ENCODE measurements at places on chromosomes 2 and 18.
A peak's percentile ranks its signal among the peaks of the same experiment; 100 is the strongest.

DNA sequence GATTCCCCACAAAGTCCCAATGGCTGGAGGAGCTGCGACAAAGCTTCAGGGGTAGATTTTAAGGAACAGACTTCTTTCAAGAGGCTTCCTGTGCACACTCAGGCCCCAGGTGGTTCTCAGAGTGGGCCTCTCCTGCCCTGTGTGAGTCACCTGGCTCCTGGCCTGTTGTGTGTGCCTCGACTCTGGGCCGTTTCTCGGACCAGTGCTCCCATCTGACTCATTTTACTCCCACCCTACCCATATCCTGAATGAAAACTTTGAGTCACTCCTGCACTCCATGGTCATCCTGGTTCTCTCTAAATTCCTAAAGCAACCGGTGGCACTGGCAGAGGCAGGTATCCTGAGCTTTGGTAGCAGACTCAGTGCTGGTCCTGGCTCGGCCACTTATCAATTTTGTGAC is 84.1 kb downstream of the CELF4 start:
- no peak for DNase-seq

DNA sequence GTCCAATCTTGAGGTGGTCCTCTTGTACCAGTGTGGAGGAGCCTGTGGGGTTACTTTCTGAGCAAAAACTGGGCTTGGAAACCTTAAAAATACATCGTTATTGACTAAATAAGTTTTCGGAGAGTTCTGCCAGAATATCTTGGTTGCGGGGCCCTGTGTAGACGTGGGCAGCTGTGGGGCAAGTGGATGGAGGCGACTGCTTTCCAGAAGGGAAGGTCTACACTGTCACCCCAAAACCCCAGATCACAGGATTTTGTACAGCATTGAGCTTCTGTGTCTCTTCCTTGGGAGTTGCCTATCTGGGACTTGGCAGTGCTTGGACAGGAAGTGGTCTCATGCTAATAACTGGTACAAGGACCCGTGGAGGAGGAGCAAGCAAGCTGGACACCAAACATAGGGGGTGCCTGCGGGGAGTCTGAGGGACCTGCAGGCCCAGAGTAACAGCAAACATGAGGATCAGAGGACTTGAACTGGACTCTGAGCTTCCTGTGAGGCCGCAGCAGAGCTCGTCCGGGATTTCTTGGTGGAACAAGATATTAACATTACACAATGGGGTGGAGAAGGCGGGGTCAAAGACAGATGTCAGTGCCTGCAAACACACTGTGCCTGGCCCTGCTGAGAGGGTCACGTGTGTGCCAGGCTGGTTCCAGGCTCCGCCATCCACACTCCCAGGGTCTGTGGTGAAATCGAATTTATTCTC is 48.0 kb upstream of the CTLA4 start:
- peak; percentile 36 for DNase-seq

DNA sequence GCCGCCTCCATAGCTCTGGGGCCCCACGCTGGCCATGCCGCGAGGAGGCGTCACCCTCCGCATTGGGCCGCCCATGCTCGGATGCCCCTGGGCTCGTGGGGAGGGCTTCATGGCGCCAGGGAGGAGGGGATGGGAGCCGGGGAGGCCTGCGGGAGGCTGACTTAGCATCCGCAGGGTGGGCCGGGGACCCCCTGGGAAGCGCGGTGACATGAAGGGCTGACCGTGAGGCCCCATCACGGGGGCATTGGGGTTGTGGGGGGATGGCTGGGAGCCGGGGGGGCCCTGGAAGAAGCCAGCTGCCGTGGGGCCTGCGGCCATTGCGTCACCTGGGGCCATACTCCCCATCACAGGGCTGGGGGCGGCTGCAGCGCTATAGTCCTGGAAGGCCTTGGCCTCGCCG is 26.0 kb upstream of the ANKRD62 start:
- no peak for DNase-seq

DNA sequence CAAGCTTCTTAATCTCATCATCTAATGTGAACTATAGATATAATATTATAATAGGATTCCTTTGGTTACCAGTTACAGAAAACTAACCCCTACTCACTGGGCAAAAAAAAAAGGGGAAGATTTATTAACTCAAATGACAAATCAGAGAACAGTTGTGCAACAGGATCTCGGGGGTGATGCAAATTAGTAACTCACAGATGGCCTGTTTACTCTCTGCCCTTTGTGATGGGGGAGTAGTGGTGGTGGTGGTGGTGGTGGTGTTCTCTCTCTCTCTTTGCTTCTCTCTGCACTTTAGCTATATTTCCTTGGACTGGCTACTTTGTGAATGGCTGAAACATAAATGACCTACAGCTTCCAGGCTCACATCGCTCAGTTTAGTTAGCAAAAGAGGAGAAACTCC is 59.0 kb downstream of the TMEM247 start:
- DNase-seq, result peak; percentile 54

DNA sequence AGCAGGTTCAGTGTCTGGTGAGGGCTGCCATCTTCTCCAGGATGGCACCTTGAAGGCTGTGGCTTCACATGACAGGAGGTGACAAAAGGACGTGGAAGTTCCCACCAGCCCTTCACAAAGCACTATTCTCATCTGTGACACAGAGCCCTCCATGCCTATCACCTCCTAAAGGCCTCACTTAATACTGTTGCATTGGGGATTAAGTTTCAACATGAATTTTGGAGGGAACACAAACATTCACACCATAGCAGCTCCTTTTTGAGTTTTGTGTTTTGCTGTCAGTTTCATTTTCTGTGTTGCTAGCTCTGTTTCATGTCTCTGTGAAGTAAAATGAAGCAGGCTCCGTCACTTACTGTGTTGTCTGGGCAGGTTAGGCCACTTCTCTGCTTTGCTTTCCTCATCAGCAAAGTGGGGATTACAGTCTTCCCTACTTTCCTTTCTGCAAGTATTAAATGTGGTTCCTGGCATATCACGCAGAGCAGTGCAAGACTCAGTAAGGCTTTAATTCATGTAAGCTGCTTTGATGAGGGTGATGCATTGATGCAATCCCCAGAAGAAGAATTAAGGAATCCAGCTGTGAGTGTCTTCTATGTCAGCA is 31.6 kb downstream of the LIMS1 start:
- DNase-seq, result peak; percentile 55

GRCh38 chr2:216312441-216312840 is 59.8 kb downstream of the MARCHF4 start:
- peak; percentile 69 for DNase-seq

GRCh38 chr2:104033399-104033798 is 820.5 kb upstream of the POU3F3 start:
- DNase-seq, result no peak

GRCh38 chr2:180952731-180953336 is 27.6 kb upstream of the UBE2E3 start:
- no peak for DNase-seq

GRCh38 chr2:144237830-144238627 is 281.9 kb downstream of the ZEB2 start:
- DNase-seq, result peak; percentile 9

DNA sequence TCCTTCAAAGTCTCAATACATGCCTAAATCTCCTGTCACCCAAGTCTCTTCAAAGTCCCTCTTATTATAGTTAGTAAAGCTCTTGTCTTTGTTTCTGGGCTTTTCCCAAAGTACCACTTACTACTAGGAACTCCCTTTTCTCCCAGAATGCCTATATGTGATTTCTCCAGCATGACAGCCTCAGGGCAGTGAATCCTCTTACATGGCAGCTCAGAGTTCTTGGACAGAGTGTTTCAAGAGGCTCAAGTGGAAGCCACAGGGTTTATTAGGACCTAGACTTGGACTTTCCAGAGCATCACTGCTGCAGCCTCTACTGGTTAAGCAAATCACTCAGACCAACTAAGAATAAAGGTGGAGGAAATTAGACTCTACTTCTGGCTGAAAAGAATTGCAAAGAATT is 98.9 kb downstream of the CSRNP3 start:
- DNase-seq, result no peak

DNA sequence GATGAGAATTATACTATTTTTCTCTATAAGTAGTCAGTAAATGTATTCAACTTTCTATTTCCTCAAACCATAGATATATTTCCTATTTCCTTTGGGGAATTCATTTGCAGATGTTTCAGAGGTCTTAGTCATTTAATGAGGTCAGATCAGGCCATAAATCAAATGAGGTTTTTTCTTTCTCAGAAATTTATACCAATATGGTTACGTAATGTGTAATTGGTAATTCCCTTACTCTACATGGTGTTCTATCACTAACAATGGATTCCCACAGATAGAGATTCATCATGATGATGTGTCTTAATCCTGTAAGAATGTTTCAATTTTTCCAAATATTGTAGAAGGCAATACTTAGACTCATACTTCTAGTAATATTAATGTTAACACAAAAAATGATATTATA is 108.0 kb downstream of the DPP4 start:
- DNase-seq, result peak; percentile 30

GRCh38 chr2:193154076-193154475 is 959.3 kb upstream of the TMEFF2 start:
- no peak for DNase-seq

DNA sequence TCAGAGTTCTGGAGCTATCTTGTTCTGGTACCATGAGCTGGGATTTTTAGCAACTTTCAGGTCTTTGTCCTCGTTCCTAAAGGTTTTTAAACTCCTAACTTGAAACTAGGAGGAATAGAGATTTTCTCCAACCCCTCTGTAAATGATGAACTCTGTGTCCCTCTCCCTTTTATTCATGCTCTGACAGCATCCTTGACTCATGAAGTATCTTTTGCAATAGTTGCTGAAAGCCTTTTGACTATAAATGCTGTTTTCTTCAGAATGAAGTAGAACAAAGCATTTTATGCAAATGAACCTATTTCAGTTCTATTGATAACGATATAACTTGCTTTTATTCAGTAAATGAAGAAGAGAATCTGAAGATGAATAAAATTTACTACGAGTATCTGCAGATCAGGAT is 17.0 kb upstream of the MAPRE2 start:
- DNase-seq, result no peak

DNA sequence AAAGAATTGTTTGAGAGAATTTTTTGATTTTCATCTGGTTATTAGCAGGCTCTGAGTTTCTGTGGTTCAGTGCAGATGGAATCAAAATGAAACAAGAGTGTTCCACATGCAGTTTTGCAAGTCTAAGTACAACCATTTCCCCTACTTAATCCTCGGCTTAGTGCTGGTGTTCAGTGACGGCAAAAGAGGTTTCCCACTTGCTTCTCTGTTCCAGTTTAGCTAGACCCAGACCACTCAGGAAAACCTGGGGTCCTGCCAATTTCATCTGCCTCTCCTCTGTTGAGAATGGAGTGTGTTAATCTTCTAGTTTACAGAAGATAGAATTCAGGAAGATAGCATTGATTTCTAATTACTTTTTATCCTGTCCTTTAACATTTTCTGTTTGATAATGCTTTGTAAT is 996.2 kb upstream of the FANCL start:
- DNase-seq, result peak; percentile 6

- no peak for DNase-seq
Measured at GRCh38 chr2:119692954-119693353, 14.0 kb downstream of the TMEM177 start.

GRCh38 chr18:10565835-10566234 is 40.0 kb downstream of the NAPG start:
- DNase-seq, result no peak

GRCh38 chr2:17547737-17548136 is 7.2 kb downstream of the VSNL1 start:
- no peak for DNase-seq

DNA sequence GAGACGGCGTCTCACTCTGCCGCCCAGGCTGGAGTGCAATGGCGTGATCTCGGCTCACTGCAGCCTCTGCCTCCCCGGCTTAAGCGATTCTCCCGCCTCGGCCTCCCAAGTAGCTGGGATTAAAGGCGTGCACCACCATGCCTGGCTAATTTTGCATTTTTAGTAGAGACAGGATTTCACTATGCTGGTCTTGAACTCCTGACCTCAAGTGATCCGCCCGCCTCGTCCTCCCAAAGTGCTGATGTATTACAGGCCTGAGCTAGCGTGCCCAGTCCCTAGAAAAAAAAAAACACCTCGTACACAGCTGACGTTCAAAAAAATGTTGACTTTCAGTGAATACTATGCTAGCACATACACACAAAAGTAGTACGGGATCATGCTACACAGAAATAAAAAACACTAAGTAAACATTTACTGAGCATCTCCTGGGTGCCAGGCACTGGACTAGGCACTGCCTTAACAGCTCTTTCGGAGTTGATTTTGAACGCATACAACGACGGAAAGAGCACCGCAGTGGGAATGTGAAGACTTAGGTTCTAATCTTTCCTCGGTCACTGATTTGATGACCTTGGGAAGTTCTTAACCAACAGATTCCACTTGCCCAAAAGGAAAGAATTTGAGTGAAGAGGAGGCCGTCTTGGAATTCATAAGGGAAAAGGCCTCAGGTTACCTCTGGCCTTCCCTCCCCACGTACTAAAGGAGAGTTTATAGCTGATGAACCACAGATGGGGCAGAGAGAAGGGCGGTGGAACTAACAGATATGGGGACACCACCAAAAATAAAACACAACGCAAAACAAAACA is 1.1 kb downstream of the DNAJC27 start:
- peak; percentile 57 for DNase-seq

DNA sequence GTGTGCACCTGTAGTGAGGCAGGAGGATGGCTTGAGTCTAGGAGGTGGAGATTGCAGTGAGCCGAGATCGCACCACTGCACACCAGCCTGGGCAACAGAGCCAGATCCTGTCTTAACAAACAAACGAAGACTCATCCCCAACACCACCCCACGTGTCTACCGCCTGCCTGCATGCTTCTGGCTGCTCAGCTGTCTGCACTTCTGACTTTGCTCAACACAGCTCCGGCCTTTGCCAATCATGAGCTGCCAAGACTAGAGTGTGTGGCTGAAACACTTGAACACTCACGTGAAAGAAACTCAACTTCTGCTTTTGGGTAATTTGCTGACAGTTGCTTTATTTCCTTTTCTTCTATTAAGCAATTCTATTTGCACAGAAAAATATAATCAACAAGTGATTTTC is 32.1 kb upstream of the SP3 start:
- peak; percentile 88 for DNase-seq

DNA sequence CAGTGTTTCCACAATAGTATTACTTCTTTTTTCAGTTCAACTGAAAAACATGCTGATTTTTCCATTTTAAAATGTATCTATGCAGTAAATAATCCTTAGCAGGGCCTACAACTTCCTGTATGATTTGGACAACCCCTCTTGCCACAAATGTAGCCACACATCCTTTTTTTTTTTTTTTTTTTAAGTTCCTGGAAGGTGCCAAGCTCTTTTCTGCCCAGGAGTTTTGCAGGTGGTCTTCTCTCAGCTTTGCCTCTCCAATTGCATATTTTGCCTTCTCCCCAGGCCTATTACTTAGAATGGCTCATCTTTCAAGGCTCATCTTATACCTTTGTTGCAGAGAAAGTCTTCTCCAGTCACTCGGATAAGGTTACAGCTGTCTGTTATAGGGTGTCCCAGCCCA is 11.6 kb downstream of the KLHL14 start:
- no peak for DNase-seq
